ENCODE measurements at places on chromosomes 13 and 19.

DNA sequence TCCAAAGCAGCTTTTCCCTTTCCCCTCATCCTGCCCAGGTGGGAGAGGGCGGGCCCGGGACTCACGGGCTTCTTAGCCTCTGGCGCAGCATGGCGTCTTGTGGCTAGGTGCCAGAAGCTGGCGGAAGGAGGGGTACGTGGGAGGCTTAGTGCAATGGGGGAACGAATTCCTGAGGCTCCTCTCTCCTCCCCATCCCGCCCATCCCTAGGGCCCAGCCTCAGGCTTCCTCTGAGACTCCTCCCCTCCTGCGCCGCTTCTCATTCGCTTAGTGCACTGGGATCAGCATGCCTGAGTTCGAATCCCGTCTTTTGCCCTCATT is 297.8 kb downstream of the ZNF536 start:
- no peak for DNase-seq

DNA sequence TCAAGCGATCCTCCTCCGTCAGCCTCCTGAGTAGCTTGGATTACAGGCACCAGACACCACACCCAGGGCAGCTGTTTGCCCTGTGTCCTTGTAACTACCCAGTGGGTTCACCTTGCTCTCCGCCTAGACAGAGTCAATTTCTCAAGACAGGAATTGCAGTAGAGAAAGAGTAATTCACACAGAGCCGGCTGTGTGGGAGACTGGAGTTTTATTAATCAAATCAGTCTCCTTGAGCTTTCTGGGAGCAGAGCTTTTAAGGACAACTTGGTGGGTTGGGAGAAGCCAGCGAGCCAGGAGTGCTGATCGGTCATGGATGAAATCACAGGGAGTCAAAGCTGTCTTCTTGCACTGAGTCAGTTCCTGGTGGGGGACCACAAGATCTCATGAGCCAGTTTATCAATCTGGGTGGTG is 20.6 kb upstream of the ADGRE1 start:
- DNase-seq: no peak

GRCh38 chr19:5960005-5961001 is 17.6 kb downstream of the RANBP3 start:
- no peak for DNase-seq

- no peak for DNase-seq
Measured at GRCh38 chr13:26436914-26437313, 120.6 kb upstream of the WASF3 start.

GRCh38 chr19:16136185-16136999 is 7.1 kb upstream of the HSH2D start:
- DNase-seq: no peak

GRCh38 chr13:64276232-64276631 is 2860.6 kb upstream of the PCDH20 start:
- no peak for DNase-seq

DNA sequence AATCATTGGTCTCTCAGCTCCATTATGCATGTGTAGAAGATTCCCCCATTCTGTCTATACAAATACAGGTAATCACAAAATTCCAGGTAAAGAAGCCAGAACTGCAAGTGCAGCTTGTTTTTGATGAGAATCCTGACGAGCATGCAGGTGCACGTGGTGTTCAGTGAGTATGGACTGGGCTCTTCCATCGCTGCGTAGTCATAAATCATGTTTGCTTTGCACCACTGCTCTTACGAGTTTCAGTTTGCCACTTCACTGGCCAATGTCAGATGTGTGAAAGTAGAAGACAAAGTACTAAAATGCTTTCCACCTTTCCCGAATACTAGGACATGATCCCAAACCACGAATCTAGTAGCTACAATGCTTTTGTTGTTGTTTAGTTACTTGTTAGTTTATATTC is 390.7 kb downstream of the LIG4 start:
- no peak for DNase-seq

- DNase-seq: no peak
Measured at GRCh38 chr19:3985643-3986259, 488 bp upstream of the EEF2 start.

DNA sequence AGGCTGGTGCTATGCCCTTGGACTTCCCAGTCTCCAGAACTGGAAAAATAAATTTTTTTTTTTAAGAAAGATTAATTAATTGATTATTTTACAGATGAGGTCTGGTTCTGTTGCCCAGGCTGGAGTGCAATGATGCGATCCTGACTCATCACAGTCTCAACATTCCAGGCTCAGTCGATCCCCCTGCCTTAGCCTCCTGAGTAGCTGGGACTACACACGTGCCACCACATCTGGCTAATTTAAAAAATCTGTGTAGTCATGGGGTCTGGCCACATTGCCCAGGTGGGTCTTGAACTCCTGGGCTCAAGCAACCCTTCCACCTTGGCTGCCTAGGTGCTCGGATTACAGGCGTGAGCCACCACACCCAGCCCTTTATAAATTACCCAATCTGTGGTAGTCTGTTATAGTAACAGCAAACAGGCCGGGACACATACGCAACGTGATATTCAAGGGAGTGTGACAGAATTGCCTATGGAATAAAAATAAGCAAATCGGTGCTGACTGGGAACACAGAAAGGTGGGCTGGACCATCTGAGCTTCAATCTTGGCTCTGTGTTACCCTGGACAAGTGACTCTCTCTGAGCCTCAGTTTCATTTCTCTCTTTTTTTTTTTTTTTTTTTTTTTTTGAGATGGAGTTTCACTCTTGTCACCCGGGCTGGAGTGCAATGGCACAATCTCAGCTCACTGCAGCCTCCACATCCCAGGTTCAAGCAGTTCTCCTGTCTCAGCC is 42.8 kb downstream of the PIN1 start:
- DNase-seq: no peak

DNA sequence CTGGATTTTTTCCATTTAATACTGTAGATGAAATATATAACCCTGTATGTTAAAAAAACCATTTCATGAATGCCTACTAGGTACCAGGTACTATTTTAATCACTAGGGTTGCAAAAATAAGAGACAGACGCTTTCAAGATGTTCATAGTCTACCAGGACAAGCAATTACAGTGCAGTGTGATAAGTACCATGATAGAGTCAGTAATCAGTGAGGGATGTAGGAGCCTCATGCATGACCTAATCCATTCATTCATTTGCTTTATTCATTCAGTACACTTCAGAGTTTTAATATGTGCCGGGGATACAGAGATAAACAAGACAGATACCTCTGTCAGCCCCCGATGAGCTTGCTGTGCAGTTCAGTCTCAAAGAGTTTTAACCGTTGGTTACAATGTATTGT is 3.0 kb downstream of the WASF3 start:
- DNase-seq: no peak

- no peak for DNase-seq
Measured at GRCh38 chr19:27889156-27889555, 1323.8 kb downstream of the UQCRFS1 start.

GRCh38 chr19:8458380-8458779 is 13.6 kb downstream of the HNRNPM start:
- DNase-seq: no peak

DNA sequence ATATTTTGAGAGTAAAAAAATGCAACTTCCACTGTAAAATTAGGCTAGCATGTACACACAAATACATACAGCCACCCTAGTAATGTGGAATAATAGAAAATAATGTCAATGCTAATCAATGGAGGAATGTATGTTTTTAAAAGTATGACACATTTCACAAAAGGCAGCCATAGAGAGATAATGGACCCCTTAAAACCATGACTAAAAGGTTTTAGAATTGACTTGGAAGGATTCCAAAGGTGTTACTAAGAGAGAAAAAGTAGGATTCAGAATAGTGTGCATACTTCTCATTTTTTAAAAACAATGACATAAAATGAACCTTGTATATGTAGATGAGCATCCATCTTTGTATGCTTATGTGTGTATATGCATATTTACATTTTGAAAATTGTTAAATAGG is 597.9 kb upstream of the PCDH9 start:
- DNase-seq: no peak

GRCh38 chr19:50418176-50419021 is at the start of gene SPIB:
Gene SPIB (plus strand): TSS chr19:50418938. CDS start chr19:50418963, 25 bp downstream.
- no peak for DNase-seq

GRCh38 chr19:16067205-16067938 is 8.9 kb upstream of the TPM4 start:
- DNase-seq: no peak

DNA sequence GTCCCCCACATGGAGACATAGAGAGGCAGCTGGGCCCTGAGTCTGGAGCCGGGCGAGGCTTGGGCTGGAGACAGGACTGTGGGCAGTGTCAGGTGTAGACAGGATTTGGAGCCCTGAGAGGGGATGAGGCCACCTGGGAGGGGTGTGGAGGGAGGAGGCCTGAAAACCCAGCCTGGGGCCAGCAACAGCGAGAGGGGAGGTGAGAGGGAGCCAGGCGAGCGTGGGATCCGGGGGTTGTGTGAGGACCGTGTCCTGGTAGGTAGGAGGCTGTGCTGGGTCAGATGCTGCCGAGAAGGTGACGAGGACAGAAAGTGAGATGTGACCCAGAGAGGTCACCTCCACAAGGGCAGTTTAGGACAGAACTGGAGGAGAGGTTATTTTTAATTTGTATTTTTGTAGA is 7.4 kb downstream of the MPND start:
- no peak for DNase-seq

GRCh38 chr13:109000207-109000606 is 370.8 kb downstream of the MYO16 start:
- no peak for DNase-seq

DNA sequence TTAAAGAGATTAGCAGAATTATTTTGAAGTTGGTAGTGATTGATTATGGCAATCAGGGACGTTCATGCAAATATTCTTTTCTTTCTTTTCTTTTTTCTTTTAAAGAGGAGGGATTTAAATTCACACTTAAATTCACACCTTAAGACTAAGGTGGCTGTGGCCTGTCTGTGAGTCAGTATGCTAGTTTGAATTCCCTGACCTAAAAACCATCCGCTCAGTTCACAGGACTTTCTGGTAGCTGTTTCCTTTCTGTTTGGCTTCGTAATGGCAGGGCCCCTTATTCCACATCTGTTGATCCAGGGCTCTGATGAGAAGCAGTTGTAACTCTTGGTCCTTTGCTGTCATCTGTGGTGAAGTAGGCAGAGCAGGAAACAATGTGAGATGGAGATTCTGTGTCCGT is 7.5 kb downstream of the TNFSF11 start:
- DNase-seq: no peak

DNA sequence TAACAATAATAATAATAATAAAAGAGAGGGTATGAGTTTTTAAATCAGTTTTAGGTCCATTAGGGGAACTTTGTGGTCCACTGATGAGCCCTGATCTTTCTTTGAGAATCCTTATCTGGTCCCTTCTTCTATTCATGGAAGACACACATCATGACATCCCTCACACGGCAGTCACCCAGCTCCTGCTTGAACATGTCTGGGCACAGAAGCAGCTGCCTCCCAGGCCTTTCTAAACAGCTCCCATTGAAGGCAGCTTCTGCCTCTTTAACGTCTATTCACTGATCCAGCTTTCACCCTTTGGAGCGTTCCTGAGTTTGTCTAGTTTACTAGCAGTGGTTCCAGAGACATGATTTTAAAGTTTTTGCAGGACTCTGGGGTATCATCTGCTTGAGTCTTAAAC is 42.6 kb upstream of the STK24 start:
- DNase-seq: no peak

GRCh38 chr13:101144808-101145419 is 271.4 kb downstream of the NALCN start:
- peak; percentile 13 for DNase-seq

DNA sequence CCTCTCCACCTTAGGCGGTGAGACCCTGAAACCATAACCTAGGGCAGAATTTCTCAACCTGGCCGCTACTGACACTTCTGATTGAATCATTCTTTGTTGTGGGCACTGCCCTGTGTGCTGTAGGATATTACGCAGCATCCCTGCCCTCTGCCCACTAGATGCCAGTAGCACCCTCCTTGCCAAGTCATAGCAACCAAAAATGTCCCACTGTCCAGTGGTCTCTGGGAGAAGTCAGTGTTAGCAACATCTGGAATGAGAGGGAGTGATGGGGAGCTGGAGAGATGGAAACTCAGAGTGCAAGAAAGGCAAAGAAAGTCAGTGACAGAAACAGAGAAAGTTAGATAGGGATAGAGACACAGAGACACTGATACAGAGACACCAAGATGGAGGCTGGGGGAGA is 13.6 kb downstream of the KLK4 start:
- DNase-seq: no peak

- DNase-seq: no peak
Measured at GRCh38 chr19:7783991-7784423, 21.0 kb downstream of the CLEC4M start.
